CD8-positive, alpha-beta T cell (primary cell): ENCODE measurements at places on chromosomes 5 and 9.

DNA sequence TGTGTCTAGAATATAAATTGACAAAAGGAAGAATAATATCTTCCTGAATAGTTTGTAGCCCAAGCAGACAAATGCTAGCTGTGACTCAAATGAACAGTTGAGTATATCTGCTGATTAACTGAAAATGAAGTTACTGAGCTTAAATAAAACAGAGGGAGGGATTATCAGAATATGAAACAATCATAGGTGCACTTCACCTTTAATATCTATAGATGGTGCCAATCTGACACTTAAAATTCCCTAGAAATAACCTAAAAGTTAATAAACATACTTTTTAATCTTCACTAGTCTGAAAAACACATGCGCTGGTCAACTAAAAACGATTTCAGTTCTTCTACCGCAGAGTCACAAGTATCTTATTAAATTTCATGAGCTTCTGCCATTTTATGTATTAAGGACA lies 280.8 kb upstream of the RASA1 start:
- no peak for DNase-seq

- DNase-seq, result peak; percentile 55
Measured at GRCh38 chr5:142888469-142889085, 118.4 kb downstream of the ARHGAP26 start.

DNA sequence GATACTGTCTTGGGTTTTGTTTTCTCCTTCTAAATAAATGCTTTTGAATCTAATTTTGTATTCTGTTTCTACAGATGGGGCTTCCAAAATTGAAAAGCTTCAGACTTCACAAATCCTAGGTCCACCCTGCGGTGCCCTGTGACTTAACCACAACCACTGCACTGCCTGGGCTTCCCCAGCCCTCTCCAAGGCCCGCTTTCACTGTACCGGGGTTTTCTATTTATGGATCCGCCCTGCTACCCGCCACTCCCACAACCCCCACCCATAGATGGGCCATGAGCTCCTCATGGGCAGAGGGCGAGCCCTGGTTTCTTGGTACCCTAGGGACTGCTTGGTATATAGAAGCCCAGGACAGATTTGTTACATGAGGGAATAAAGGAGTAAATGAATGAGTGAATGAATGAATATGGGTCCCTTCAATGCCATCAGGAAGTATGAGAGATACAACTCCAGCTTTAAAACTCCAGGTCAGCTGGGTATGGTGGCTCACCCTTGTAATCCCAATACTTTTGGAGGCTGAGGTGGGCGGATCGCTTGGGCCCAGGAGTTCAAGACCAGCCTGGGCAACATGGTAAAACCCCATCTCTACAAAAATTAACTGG lies 39.8 kb upstream of the NEK6 start:
- DNase-seq, result no peak

GRCh38 chr5:112183103-112183711 lies 235.9 kb downstream of the EPB41L4A start:
- no peak for DNase-seq

DNA sequence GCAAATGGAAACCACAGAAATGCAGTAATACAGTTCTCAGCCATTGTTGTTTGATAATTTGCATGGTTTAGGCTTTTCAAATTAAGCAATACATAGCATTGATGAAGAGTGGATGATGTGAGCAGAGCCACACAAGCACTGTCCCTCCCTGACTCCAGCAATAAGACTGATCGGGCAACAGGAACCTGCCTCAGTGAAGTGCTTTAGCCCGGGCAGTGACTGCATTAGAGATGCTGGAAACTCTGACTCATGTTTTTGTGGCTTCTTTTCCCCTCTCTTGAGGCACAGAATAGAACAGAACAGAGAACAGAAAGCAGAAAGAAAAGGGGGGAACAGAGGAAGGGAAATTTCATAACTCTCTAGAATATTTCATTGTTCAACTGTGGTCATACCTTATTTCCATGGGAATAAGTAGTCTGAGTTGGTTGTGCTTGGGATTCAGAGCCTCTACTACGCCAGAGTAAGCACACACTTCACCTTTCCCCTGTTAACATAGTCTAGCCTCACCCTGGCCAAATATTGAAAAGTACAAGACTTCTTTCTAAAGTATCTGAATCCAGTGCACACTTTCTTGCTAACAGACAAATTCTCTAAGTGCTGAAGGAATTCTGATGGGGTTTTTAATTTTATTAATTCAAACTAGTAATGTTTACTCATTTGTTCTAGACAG lies 164.8 kb upstream of the VCAN start:
- no peak for DNase-seq

DNA sequence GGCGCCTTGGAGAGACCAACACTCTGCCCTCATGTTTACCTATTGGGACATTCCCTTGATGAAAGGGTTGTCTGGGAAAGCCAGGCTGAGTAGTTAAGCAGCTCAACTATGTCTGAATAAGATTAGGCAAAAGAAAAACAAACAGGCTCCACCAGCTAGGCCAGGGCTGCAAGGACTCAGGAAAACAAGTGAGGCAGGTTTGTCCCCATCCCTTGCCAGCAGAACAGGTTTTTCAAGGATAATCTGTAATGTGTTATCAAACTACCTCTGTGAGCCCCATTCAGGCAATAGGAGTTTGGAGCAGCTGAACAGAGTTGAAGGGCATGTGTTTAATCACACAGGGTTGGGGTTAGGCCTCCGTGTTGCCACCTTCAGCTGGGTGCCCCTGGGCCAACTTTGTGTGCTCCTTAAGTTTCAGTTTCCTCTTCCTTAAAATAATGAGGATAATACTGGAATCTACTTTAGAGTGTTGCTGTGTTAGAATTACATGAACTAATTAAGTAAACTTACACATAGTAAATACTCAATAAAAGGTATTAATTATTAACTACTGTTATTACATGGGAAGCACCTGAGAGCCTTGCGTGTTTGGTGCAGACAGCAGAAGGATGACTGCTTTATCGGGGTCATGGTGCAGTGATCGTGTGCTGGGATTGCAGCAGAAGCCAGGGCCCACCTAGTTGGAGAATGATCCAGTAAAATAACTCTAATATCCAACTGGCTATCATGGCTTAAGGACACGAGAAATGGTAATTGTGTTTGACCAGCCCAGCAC lies 72.1 kb upstream of the ATP10B start:
- no peak for DNase-seq

- DNase-seq, result no peak
Measured at GRCh38 chr5:35331956-35332950, 102.0 kb upstream of the PRLR start.
